Left cardiac atrium (tissue), 4 donors: ENCODE measurements at places on chromosomes 3 and 15. TPM values are rescaled to one million over a fixed set of nuclear protein-coding genes. Genes with fewer than 3 reads are reported as not detected.

The UBA7 gene
- 31.0 TPM for total RNA-seq

The ZCWPW2 gene
- 2.5 TPM for total RNA-seq

The TMEM108 gene
- total RNA-seq: 7.7 TPM

The CACNA2D2 gene
- 7.8 TPM for total RNA-seq

The HIGD2B gene
- not detected for total RNA-seq

The FOXL2NB gene
- not detected for total RNA-seq

The CAND2 gene
- total RNA-seq: 51.0 TPM

The GPR160 gene
- 1.6 TPM for total RNA-seq

DNA sequence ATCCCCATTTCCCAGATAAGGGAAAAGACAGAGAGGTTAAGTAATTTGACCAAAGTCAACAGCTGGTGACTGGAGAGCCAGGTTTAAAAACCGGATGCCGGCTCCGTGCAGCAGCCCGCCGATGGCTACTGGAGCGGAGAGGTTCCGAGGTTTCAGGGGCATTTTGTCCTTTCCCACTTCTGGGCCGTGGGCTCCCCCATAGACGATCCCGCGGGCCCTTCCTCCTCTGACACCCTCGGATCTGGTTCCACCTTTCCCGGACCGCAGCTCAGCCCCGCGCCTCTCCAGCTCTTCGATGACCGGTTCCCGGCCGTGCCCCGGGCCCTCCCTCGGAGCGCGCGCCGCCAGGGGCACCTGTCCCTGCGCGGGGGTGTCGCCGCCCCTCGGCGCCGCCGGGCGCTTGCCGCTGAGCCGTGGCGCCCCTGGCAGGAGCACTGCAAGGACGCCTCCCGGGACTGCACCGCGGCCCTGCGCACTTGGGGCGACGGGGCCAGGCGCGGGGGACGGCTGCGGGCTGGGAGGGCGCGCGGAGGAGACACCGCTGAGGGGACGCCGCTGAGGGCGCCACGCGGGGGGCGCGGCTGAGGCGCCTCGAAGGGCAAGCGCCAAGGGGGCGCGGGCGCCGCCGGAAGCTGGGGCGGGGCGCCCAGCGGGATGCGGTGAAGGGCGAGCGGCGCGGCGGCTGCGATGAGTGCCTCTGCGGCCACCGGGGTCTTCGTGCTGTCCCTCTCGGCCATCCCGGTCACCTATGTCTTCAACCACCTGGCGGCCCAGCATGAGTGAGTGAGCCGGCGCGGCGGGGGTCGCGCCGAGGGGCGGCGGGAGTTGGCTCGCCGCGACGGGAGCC lies at the start of gene TM6SF1:
Gene TM6SF1, plus strand, starts transcription at position 652 of the 847 bp plus-strand sequence. Its CDS starts 36 bp downstream, at position 688.
- peak; percentile 52 for DNase-seq

DNA sequence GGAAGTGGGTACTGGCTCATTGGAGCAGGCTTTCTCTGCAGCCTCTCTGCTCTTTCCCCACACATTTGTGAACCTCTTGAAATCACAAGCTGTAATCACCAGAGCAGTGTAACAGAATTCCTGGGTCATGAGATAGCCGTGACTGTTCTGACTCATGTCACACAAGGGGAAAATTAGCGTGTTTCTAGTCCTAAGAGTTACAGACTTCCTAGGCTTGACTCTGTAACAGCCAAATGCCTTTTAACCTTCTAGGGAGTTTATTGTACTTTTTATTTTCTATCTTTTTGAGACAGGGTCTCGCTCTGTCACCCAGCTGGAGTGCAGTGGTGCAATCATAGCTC lies 54.7 kb upstream of the TRAK1 start:
- DNase-seq: no peak

GRCh38 chr15:23069496-23070166 lies 30.3 kb upstream of the TUBGCP5 start:
- DNase-seq: no peak

GRCh38 chr3:12192173-12192572 lies 33.5 kb upstream of the TIMP4 start:
- DNase-seq: no peak

DNA sequence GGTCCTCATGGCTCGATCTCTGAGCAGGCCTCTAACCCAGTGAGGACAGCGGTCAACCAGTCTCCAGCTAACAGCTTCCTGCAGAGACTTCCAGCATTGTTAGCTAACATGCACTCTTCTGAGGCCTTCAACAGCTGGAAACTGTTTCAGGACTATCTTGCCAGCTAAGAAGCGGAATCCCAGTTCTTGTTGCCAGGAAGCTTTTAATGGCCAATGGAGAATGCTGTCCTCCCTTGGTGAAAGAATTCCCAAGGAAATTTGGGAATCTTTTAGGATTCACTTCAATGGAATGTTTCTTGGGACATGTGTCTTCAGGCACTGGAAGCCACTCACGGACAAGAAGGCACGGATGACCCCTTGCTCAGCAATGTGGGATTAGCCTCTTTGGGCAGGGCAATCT lies 91.7 kb downstream of the CEMIP start:
- no peak for DNase-seq

DNA sequence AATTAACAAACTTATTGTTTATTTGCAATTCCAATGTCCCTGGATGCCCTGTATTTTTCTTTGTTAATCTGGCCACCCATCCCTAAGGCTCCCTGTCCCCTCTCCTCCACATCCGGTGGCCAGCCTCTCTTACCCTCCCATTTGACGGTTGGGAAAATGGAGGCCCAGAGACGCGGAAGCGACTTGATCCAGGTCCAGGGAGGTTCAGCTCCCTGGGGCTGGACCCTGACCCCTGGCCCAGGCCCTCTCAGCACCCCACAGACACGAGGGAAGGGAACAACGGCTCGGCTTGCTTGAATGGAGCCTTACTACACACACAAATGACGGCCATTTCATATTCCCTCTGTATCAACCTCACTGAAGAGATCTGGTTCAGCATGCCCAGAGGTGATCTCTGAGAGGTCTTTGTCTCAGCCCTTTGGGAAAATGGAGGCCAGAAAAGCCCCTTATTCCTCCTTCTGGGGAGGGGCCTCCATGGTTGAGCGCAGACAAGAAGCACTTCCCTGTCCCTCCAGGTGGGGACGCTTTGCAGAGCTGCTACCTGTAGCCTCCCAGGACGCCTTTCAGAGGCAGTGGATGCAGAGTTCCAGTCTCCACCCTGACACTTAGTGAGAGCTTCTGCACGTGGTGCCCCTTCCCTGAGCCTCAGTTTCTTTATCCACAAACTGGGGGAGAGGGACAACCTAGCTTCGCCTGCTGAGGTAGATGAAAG lies 82.1 kb downstream of the ATP2B2 start:
- no peak for DNase-seq

DNA sequence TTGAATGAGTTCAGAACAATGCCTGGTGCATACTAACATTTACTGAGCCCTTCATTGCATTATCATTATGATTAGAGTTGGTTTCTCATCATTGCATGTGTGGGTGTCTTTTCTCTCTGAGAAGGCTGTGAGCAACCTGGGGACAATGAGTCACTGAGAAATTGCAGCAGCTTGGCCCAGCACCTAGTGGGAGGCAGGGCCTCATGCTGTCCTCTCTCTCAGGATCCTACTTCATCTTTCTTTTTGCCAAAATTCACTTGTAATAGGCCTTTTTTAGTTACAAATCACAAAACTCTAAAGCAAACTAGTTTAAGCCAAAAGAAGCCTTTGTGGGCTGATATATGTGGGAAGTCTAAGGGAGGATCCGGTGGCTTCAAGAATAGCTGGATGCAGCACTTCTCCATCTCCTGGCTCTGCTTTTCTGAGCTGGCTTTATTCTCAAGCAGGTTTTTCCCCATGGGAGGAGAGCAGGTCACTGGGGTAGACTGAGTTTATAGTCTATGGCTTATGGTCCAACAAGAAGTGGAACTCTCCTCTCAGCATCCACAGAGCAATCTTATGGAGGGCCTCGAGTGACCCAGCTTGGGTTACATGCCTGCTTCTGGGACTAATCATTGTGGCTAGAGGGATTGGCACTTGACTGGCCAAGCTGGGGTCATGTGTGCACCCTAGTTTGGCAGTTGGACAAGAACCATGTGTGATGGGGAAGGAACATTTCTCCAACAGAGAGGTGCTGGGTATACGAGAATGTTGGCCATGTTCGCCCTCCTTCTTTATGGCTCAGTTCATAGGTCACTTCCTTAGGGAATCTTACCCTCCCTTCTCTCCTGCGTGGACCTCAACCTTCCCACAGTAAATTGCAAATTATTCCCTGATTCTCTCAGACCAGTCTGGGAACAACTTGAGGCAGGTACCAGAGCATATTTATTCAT lies 8.7 kb upstream of the CAMK1 start:
- no peak for DNase-seq

- no peak for DNase-seq
Measured at GRCh38 chr3:81620849-81621248, 140.6 kb downstream of the GBE1 start.

GRCh38 chr15:98858610-98859023 lies 149.0 kb downstream of the PGPEP1L start:
- DNase-seq: no peak

DNA sequence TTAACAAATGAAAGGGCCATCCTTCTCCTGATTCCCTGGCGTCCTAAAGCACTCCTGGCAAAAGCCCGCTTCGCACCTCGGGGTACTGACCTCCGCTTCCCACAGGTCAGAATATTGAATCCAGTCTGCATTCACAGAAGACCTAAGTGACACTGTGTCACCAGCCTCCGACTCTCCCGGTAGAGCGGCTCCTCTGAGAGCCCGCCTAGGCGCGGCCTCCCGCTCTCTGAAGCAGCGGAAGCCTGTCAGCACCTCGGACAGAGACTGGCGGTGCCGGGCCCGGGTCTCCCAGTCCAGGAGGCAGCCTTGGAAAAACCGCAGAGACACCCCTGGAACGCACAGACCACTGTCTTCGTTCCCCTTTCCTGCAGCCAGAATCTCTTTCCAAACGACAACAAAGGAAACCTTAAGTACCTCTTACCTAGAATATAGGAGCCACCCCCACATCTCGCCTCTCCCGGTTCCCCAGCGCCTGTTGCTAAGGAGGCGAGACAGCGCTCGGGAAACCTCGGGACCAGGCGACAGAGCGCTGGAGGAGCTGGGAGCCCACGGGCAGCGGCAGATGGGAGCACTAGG lies 1.2 kb downstream of the GABRB3 start:
- DNase-seq: peak; percentile 57

DNA sequence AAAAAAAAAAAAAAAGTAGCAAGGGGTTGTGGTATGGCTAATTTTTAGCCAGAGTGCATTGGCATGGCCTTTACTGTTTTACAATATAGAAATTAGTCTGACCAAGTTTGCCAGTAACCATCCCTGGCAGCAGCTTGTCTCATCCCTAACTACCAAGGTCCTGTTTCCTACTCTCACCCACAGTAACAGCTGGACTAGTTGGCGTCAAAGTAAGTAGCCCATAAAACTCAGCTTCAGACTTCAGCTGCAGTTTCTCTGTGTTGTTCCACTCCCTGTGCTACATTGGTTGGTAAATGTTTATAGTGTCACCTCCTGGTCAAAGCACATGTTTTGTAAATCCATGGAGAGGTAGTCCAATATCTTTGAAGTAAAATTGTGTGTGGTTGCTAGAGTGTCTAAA lies 691.3 kb downstream of the ZPLD1 start:
- DNase-seq: no peak

- DNase-seq: peak; percentile 60
Measured at GRCh38 chr3:184381261-184382224, 1.7 kb downstream of the CHRD start.

GRCh38 chr3:177827511-177828207 lies 630.4 kb upstream of the TBL1XR1 start:
- DNase-seq: no peak

DNA sequence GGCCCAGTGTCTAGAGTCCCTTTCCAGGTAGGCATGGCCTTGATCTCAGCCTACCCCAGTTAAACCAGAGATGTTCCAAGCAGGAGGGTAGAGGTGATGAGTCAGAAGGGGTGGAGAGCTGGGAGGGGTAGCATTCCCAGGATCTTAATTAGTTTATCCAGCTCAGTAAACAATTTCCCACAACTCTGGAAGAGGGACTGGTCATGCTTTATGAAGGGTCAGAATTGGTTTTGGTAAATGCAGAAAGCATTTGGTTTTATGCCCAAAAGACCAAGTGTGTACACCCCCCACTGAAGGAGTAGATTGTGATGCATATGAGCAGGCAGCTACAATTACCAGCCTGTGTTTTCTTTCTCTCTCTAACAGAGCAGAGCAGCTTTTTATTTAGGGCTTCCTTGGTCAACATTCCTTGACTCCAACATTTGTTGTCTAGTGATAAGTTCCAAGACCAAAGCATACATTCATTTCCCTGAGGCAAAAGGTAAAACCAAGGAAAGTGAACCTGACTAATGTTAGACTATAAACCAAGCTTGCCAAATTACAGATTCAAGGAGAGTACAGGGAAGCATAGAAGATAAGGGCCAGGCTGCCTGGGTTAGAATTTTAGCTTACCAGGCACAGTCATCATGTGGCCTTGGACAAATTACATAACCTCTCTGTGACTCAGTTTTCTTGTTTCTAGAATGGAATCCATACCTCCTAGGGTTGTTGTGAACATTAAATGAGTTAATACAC lies 17.6 kb downstream of the EXOSC7 start:
- no peak for DNase-seq

- no peak for DNase-seq
Measured at GRCh38 chr3:145936971-145937370, 224.0 kb downstream of the PLOD2 start.

DNA sequence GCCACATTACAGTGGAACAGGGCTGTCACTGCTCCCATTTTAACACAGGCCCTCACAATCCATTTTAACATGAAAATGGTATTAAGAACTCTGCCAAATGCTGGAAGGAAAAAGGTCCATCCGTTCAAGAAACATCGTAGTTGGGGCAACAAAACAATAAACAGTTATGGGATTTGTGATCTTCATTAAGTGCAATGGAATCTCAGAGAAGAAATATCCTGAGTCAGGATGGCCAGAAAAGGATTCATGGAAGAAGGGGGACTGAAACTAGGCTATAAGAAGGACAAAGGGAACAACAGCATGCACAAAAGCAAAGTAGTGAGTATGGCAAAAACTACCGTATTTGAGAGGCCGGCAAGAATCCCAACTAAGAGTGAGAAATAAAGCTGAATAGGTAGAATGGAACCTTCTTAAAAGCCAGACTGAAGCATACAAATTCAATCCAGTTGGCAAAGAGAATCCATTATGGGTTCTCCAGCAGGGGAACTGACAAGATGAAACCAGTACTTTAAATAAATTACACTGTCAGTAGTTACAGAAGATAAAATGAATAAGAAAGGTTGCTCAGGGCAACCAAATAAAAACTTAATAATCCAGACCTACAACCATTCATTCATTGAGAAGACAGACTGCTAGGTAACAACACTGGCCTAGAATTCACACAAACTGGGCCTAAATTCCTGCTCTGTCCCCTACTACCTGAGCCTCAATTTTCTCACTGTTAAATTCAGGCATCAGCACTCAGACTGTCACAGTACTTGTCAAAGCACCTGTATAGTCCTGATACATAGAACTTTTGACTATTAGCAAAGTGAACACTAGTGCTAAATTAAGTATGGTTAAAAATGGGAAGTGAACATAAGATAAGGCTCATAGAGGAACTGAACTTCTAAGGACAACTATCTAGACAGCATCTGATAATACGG lies 6.3 kb downstream of the TBL1XR1 start:
- DNase-seq: no peak

GRCh38 chr3:124926426-124927101 lies 8.0 kb downstream of the MUC13 start:
- DNase-seq: no peak

DNA sequence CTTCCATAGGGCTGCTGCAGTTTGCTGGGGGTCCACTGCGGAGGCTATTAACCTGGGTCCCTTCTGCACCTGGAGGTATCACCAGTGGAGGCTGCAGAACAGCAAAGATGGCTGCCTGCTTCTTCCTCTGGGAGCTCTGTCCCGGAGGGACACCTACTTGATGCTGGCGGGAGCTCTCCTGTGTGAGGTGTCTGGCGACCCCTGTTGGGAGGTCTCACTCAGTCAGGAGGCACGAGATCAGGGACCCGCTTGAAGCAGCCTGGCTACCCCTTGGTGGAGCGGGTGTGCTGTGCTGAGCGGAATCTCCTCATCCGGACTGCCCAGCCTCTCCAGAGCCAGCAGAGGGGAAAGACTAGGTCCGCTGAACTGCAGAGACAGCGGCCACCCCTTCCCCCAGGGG lies 56.0 kb upstream of the CTXND1 start:
- DNase-seq: no peak
